Thymus (tissue), 14 donors: ENCODE measurements at places on chromosomes 3 and 15. TPM values are rescaled to one million over a fixed set of nuclear protein-coding genes. Genes with fewer than 3 reads are reported as not detected.

The ECE2 gene
- not detected for total RNA-seq

The SEMA6D gene
- 7.6 TPM for total RNA-seq

DNA sequence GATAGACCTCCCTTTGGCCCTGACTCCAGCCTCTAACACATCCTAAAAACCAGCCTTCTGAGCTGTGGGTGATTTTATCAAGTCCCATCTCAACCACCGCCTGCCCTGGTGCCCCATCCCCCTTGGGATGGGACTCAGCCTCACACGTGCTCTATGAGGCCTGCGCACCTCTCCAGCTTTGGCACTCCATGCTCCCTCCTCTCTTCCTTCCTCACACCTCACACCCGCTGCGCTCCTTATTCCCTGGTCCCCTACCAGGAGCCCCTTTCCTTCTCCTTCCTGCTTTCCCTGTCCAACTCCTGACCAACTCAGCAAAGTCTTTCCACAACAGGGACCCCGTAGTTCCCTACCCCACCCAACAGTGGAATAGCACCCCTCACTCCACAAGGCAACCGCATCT, 18.4 kb upstream of the SLC6A1 start:
- DNase-seq: no peak

- DNase-seq: no peak
Measured at GRCh38 chr15:68654786-68655560, 76.2 kb downstream of the CORO2B start.

DNA sequence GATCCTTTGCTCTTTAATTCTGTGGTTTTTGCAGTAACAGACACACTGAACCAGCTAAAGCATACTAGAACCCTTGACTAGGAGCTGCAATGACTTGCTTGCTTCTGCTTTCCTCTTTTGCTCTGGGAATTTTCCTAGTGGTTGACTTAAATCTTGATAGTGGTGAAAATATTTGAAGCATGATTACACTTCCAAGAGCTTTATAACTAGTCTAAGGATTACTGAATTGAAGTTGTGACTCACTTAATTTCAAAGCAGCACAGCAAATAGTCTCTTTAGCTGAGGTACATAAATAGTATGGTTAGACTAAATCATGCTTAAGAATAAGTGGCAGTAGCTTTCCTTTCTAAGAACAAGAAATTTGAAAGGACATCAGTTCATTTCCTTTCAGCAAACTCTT, 513.5 kb upstream of the GBE1 start:
- no peak for DNase-seq

GRCh38 chr3:7700977-7701376, 800.6 kb upstream of the LMCD1 start:
- no peak for DNase-seq

The SLCO2A1 gene
- 1.5 TPM for total RNA-seq

DNA sequence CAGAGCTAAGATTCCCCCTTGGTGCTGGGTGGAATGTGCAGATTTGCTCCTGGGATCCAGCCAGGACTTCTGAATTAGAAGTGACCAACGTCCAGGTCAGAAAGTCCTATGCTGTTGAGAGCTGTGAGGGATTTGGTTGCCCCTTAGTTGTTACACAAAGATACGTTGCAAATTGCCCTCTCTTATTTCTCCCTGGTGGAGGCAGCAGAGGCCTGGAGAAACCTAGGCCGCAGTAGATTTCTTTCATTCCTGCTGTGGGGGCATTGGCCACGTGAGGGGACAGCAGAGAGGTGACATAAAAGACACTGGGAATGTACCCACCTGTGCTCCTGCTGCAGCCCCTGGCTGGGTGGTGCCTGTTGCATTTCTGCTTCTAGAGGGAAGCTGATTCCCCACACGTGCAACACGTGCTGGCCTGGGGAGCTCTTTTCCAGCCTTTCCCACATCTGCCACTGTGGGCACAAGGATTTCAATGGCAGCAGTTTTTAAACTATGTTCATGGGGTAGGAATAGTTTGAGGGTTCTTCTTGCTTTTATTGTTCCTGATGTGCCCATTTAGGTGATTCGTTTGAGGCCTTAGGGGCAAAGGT, 65.7 kb downstream of the SYNM start:
- DNase-seq: no peak

- DNase-seq: peak; percentile 7
Measured at GRCh38 chr3:186339180-186339918, 22.7 kb downstream of the DGKG start.

- no peak for DNase-seq
Measured at GRCh38 chr3:37386627-37387230, 212.3 kb upstream of the LRRFIP2 start.
